Aorta (tissue), 5 donors: ENCODE measurements at places on chromosomes 11 and 22. TPM values are rescaled to one million over a fixed set of nuclear protein-coding genes. Genes with fewer than 3 reads are reported as not detected.

- peak; percentile 16 for DNase-seq
These were observed 4.0 kb downstream of the UCP2 start for GRCh38 chr11:73978576-73979086.

- no peak for DNase-seq
These were observed 82.3 kb downstream of the JRKL start for GRCh38 chr11:96472085-96472484.

The PRODH gene
- 1.0 TPM for total RNA-seq

The EFCAB6 gene
- 2.6 TPM for total RNA-seq
